RCC 7860 (cell line): ENCODE measurements at places on chromosomes 6 and 20.
A peak's percentile ranks its signal among the peaks of the same experiment; 100 is the strongest.

DNA sequence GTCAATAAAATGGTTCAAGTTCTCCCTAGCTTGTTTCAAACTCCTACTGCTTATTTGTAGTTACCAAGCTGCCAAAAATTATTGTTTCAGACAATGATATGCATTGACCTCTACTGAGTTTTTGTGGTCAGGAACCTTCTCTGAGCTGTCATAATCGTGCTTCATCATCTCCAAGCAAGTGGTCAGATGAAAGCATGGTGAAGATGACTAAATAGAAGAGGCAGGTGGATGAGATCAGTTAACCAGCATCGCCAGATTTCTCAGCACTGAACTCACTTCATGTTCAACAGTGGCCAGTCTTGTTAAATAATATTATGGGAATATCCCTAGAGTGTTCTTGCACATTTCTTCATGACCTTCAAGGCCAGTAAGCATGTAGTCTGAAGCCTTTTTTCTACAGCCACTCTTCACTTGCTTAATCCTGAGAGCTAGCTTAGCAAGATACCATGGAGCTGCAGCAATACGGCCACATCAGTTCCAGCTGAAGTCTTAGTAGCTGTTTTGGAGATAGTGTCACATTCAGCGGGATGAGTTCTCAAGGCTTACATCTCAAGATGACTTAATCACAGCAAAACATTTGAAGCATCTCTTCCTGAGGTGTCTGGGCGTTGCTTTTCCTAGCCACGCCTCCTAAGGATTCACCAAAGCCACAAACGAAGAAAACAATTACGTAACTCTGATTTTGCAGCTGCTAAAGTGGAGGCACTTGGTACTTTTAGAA, 101.6 kb upstream of the TMEM30A start:
- peak; percentile 60 for DNase-seq

DNA sequence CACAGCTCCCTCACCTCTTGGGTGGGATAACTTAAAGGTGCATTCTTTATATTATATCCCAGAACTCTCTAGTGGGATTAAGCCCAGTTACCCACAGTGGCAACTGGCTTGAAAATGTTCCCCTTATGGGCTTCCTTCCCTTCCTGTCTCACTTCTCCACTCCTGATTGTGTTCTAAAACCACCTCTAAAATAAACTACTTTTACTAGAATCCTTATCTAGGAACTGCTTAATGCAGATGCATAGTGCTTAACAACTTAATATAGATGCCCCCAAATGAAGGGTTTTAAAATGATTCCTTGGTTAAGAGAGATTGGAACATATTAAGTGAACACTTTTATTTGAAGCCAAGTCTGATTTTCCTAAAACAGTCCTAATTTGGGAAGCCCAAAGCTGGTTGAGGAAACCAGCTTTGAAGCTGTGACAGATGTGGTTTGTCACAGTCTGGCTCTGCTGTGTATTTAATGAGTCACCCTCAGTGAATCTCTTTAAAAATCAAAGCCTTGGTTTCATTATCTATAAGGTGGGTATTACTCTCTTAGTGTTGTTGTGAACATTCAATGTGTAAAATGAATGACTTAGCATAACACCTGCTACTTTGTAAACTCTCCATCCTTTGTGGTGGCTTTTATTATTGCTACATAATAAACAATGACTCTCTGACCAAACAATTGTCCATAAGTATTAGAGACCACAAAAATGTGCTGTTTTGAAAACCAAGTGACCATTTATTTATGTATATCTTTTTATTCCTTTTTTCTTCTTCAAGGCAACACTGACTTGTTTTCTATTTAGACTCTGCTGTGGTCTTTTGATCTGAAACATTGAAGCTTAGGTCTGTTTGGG, 24.4 kb downstream of the PLCB1 start:
- DNase-seq = no peak

DNA sequence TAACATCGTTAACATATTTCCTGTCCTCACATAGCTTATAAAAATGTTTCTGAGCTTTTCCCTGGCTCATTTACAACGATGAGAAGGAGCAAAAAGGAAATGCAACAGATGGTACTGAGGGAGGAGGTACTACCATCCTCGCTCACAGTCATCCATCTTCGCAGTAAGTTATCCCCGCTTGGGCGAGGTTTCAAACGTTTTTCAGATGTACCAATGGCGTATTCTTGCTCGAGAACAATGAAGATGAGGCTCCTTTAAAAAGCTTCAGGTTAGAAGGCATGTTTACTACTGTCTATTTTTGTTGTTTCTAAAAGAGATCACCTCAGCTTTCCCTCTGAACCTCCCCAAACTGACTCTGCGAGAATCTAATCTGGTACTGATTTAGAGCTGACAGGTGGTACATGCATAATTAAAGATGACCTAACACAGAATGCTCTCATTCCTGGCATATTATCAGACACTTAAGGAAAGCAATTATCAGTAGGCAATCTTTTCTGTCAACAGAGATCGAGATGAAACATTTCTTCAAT, 178.7 kb downstream of the GJA10 start:
- DNase-seq = no peak

DNA sequence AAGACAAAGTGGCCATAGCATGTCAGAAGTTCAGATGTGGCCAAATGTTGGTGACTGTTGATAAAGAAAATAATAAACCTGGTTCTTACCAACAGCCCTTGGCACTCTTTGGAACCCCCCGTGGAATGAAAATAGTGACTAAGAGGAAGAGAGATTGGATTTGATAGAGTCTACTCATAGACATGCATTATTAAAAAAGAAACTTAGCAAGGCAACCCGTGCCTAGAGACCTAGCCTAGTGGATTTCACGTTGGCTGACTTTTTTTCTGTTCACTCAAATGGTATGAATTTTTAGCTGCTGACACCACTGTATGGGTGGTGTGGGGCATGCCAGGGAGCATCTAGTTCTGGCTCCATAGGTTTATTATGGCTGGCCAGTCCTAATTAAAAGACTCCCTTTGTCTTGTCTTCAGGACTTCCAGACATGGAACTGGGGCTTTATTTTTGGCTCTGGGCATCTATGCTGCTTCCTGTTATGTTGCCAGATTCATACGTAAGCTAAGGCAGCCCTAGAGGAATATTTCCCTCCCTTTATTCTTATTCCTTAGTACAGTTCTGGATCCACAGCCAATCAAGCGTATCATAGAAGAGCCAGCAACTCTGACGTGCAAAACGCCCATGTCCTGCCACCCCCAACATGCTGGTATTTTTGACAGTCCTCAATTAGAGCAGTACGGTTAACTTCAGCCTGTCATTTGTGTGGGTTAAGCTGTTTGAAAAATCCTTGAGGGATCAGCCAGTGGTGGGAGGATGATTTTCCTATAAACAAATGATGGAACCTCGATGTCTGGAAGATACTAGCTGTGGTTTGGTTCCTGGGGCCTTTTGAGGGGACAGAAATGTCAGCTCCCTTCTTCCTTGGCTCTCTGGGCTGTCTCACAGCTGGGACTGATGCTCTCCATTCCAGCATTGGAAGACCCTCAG, 127.5 kb downstream of the ISM1 start:
- DNase-seq = peak; percentile 18

DNA sequence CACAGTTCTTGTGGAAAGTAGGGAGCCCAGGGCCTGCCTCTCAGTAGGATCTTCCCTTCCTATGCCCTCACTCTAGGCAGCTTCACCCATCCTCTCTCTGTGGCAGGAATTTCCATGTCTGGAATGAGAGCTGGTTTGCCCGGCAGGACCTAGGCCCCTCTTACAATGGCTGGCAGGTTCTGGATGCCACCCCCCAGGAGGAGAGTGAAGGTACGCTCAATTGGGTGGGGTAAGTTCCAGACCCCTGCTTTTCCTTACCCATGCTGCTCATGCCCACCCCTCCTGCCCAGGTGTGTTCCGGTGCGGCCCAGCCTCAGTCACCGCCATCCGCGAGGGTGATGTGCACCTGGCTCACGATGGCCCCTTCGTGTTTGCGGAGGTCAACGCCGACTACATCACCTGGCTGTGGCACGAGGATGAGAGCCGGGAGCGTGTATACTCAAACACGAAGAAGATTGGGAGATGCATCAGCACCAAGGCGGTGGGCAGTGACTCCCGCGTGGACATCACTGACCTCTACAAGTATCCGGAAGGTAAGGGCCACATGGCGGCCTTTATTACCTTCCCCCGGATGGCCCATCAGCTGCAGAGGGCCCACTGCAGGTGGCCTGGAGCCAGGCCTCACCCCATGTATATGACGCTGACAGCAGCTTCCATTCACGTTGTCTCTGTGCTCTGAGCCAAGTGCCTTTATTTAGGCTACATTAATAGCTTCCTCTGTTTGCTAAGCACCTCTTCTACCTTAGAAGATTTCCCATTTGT, 22.8 kb downstream of the TGM6 start:
- no peak for DNase-seq

DNA sequence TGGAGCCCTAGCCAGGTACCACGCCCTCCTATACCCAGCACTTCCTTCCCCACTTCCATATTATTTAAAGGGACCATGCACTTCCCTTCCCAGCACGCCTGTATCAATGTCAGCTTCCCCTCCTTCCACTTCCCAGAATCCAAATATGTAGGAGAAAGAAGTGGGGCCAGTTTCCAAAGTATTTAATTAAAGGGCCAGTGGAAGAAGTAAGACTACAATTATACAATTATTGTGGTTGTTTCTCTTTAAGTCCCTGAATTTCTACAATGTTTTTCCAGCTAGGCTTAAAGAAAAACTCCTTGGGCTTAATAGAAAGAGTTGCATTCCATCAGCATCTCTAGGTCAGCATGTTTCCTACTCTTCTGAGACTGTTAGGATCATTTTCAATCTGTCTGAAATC, 515.8 kb downstream of the PREX1 start:
- DNase-seq = no peak

- no peak for DNase-seq
Observed at GRCh38 chr20:23078351-23079015, 7.6 kb downstream of the CD93 start.

GRCh38 chr20:47708140-47708807, 77.0 kb downstream of the SULF2 start:
- no peak for DNase-seq

GRCh38 chr6:73586416-73586974, 65.7 kb upstream of the EEF1A1 start:
- DNase-seq = no peak

- DNase-seq = peak; percentile 17
Observed at GRCh38 chr6:166106076-166106686, 61.5 kb downstream of the TBXT start.

GRCh38 chr6:8441452-8441851, 6.1 kb upstream of the SLC35B3 start:
- no peak for DNase-seq

- DNase-seq = peak; percentile 37
Observed at GRCh38 chr6:33197431-33198048, 2.9 kb downstream of the RXRB start.
